ENCODE measurements at places on chromosomes 12 and 14. TPM values are rescaled to one million over a fixed set of nuclear protein-coding genes. Genes with fewer than 3 reads are reported as not detected.

DNA sequence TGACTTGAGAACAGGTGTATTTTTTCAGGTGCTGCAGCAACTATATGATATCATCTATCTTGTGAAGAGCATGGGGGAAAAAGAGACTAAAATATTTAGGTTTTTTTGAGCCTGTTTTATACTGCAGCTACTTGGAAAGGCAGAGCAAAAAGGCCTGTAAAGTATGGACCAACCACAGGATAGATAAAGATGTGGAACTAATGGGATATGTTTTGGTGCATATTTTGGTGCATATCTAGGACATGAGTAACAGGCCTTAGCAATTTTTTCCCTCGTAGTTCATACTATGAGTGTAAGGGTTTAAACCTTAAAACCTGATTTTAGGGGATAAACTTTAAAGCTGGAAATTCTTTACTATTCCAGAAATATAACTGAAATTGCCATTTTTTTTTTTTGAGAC lies 6.0 kb upstream of the GTSF1 start:
- DNase-seq: peak; percentile 77
- no peaks in the 10 kb centered on the region for H3K36me3 ChIP-seq
- no peak overlapping the region for H3K27ac ChIP-seq
- H3K4me3 ChIP-seq: no peak overlapping the region

- H3K27me3 ChIP-seq: no peaks in the 10 kb centered on the region
- DNase-seq: peak; percentile 31
- 0 out of 2 replicates have a peak, but pooled peaks cover 3% of the 10 kb centered on the region for H3K36me3 ChIP-seq
- peaks cover 36% of the 10 kb centered on the region for H3K4me1 ChIP-seq
- H3K4me3 ChIP-seq: no peak overlapping the region
Observed at GRCh38 chr12:47777741-47778558, 4.9 kb downstream of the SLC48A1 start.

- DNase-seq: no peak
- peaks cover 11% of the 10 kb centered on the region for H3K27me3 ChIP-seq
- H3K4me3 ChIP-seq: no peak overlapping the region
- H3K4me1 ChIP-seq: no peaks in the 10 kb centered on the region
Observed at GRCh38 chr12:3966376-3966775, 93.2 kb upstream of the PARP11 start.

CLEC2D gene
- 6.6 TPM for total RNA-seq

GRCh38 chr12:108681317-108681716 lies 47.6 kb upstream of the SELPLG start:
- no peaks in the 10 kb centered on the region for H3K27me3 ChIP-seq
- H3K36me3 ChIP-seq: peaks cover 23% of the 10 kb centered on the region
- H3K4me1 ChIP-seq: peaks cover 60% of the 10 kb centered on the region
- H3K4me3 ChIP-seq: no peak overlapping the region
- peak overlapping the region; percentile 2 for H3K27ac ChIP-seq

DNA sequence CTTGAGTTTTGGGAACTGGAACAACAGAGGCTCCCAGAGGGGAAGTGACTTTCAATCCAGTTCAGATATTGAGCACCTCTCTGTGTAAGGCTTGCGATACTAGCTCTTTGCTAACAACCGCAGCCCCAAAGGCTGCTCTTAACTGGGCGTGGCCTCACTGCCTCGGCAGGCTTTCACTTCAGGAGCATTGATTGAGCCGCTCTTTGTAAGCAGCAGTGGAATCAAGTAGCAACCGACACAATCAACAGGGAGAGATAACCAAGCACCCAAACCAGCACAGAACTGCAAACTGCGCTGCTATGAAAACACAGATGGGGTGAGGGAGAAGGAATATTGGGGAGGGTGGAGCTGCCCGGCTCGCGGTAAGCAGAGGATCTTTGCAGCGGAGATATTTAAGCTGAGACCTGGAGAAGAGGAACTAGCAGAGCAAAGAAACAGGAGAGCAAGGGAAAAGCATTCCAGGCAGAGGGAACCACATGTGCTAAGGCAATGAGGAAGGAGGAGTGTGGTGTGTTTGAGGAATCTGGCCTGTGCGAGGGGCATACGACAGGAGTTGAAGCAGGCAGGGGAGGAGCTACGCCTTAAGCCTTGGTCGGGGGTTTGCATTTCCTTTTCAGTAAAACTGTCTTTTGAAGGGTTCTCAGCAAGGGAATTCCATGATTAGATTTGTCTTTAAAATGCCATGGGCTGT lies 17.3 kb upstream of the YY1 start:
- H3K27me3 ChIP-seq: no peaks in the 10 kb centered on the region
- DNase-seq: peak; percentile 82

GRCh38 chr14:94001016-94001415 lies 3.9 kb downstream of the CCDC197 start:
- H3K4me1 ChIP-seq: no peaks in the 10 kb centered on the region
- H3K36me3 ChIP-seq: no peaks in the 10 kb centered on the region
- H3K27me3 ChIP-seq: peaks cover 14% of the 10 kb centered on the region
- peak; percentile 22 for DNase-seq

- 0 out of 2 replicates have a peak, but pooled peaks cover 3% of the 10 kb centered on the region for H3K27me3 ChIP-seq
- no peaks in the 10 kb centered on the region for H3K36me3 ChIP-seq
- no peak overlapping the region for H3K27ac ChIP-seq
Observed at GRCh38 chr12:54945082-54945481, 39.5 kb downstream of the TESPA1 start.

DNA sequence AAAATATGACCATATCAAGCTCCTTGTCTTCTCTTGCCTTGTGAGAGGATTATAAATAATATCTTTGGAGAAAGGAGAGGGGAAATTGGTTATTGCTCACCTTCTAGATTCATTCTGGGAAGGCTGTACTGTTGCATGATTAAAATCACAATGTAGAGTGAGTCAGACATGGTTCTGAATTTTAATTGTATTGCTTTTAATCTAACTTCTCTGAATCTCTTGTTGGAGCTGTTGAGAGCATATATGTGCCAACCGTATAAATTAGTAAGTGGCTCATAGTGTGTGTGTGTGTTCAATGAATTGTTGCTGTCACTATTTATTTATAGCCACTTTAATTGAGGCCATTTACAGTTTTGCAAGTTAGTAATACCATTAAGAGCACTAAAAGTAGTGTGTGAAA lies 56.1 kb downstream of the KCNJ8 start:
- H3K27ac ChIP-seq: no peak overlapping the region
- DNase-seq: peak; percentile 22
- H3K36me3 ChIP-seq: no peaks in the 10 kb centered on the region
- H3K4me1 ChIP-seq: no peaks in the 10 kb centered on the region
- no peak overlapping the region for H3K4me3 ChIP-seq

ANG gene
- total RNA-seq: 3.8 TPM

DNA sequence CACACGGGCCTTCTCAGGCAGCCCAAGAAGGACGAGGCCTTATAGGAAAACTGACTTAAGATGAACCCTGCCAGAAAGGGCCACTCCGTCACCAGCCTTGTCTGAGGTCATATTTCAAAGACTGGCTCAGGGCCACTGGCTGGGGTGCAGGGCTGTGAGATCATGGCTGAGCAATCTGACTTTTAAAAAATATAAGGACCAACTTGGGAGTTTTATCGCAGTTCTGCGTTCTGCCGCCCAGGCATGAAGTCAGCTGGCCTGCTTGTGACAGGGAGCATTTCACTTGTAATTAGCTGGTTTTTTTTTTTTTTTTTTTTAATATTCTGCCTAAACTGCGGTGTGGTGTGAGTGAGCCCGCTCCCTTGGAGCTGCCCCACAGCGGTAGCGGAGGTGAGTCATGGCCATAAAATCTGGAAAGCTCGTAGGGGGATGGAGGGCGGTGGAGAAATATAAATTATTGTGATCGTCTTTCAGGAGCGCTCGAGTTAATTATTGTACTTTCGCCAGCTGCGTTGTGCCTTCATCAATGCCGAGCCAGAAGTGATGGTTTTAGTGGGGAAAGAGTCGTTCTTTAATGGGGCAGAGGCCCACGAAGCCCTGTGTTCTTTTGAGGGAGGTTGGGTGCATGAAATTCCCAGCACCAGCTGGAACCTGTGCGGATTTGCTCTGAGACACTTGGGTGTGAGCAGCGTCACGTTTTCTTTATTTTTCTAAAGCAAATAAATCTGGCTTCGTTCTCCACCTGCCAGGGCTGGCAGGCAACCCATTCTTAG lies 231.9 kb downstream of the C12orf75 start:
- peaks cover 24% of the 10 kb centered on the region for H3K4me1 ChIP-seq
- H3K36me3 ChIP-seq: no peaks in the 10 kb centered on the region
- H3K27ac ChIP-seq: peak overlapping the region; percentile 45
- H3K27me3 ChIP-seq: no peaks in the 10 kb centered on the region
- H3K4me3 ChIP-seq: peak overlapping the region; percentile 32

DNA sequence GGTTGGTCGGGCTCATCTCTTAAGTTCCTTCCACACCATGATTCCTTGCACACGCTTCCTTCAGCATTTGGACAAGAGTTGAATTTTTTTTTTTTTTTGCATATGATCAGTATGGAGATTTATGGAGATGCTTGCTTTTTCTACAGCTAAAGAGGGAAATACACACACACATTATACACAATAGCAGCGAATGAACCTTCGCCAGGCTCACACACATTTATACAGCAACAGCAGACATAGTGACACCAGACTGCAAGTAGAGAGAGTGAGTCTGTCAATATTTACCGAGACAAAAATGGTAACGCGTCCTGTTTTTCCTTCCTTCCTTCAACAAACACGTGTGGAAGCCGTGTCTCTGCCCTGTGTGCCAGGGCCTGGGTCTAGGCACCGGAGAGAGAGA lies 897.9 kb downstream of the BCL11B start:
- DNase-seq: no peak
- H3K36me3 ChIP-seq: no peaks in the 10 kb centered on the region
- H3K4me3 ChIP-seq: no peak overlapping the region
- no peaks in the 10 kb centered on the region for H3K4me1 ChIP-seq
- no peaks in the 10 kb centered on the region for H3K27me3 ChIP-seq

IL22 gene
- total RNA-seq: not detected

DNA sequence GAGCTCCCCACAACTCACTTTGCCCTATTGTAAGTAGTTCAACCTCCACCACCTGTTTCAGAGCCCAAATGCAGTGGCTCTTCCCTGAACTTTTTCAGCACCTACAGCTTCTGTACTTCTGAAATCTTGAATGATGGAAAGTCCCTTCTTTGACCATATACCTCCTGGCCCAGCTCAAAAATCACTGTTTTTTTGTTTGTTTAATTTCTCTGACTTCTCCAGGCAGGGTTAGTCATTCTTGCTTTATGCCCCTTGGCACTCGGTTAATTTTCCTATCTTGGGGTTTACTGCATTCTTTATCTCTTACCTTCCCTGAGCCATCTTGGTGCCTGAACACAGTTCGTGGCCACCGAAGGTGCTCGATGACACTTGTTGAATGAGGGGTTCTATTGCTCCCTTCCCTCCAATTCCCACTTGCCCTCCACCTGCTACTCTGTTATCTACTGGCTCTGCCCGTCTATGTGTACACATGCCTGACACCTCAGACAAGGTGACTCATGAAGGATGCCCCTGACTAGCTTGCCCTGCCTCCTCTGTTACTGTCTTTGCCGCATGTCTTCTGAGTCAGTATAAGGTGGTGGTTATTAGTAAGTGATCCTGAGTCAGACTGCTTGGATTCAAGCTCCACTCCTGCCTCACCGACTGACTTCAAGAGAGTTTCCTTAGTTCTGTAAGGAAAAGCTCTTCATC lies 4.4 kb downstream of the AMHR2 start:
- peak; percentile 98 for DNase-seq
- no peaks in the 10 kb centered on the region for H3K27me3 ChIP-seq
- H3K36me3 ChIP-seq: no peaks in the 10 kb centered on the region
- H3K27ac ChIP-seq: no peak overlapping the region

TMTC1 gene
- 25.3 TPM for total RNA-seq

DNA sequence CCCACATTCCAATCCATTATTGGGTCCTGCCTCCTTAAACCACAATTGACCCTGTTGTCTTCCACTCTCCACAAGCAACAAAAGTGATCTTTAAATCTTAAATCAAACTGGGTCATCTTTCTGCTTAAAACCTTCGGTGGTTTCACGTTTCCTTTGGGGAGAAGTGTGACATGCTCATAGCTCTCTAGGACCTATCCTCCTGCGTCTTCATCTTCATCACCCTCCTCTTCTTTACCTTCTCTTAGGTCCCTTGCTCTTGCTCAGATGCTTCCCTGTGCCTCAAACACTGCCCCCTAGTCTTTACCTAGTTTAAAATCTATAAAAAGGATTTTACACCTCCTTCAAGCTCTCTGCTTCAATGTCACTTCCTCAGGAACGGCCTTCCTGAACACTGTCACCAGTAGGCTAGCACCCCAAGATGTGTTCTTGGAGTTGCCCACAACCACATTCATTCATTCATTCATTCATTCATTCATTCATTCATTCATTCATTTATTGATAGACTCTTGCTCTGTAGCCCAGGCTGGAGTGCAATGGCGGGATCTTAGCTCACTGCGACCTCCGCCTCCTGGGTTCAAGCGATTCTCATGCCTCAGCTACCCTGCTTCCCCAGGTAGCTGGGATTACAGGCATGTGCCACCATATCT lies 46.8 kb downstream of the GALNT4 start:
- no peak overlapping the region for H3K4me3 ChIP-seq
- DNase-seq: no peak
- no peak overlapping the region for H3K27ac ChIP-seq
- H3K27me3 ChIP-seq: no peaks in the 10 kb centered on the region

GRCh38 chr12:132433641-132434395 lies 56.1 kb upstream of the FBRSL1 start:
- no peak overlapping the region for H3K27ac ChIP-seq
- no peaks in the 10 kb centered on the region for H3K4me1 ChIP-seq
- DNase-seq: no peak
- peaks cover 40% of the 10 kb centered on the region for H3K27me3 ChIP-seq
- no peaks in the 10 kb centered on the region for H3K36me3 ChIP-seq
- H3K4me3 ChIP-seq: no peak overlapping the region

TMEM253 gene
- total RNA-seq: not detected

DNA sequence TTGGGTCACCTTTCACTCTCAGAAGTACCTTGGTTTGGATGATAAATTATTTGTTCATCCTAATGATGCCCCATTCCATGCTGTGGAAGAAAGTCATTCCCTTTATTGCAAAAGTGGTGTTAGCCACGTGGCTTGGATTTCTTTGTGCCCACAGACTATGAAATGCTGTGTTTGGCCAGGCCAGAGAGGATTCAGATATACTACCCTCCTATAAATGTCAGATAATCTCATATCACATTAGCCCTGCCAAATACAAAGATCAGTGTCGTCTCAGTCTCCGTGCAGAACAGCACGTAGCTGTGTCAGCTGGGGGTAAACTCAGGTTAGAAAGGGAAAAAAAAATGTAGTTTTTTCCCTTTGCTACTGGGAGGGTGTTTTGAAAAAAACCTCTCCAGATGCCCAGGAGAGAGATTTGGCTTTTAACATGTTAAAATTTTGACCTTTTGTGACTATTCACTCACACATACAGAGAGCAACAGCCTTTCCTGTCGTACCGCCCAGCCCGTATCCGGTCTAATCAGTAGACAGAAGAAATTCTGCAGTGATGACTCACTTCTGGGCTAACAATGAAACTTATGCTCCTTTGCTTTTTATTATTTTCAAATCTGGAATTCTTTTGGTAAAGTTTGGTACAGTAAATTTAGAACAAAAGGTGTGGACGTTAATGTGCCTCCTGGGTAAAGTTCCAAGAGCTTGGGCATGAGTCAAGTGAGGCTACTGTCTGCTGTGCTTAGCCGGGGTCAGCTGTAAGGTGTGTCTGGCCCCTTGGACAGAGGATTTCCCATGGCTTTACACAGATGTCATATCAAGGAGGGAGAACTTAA lies 8.5 kb upstream of the PTPRB start:
- H3K4me3 ChIP-seq: peak overlapping the region; percentile 52
- peak; percentile 96 for DNase-seq
- H3K4me1 ChIP-seq: peaks cover 55% of the 10 kb centered on the region
- peak overlapping the region; percentile 94 for H3K27ac ChIP-seq
- no peaks in the 10 kb centered on the region for H3K36me3 ChIP-seq

Measured in GM23248 (cell line).